ENCODE measurements at places on chromosomes 3 and 15. TPM values are rescaled to one million over a fixed set of nuclear protein-coding genes. Genes with fewer than 3 reads are reported as not detected.

GRCh38 chr15:75045332-75046015 is 22.1 kb downstream of the PPCDC start:
- DNase-seq = no peak
- H3K4me1 ChIP-seq = peaks cover 72% of the 10 kb centered on the region
- H3K27me3 ChIP-seq = no peaks in the 10 kb centered on the region

DNA sequence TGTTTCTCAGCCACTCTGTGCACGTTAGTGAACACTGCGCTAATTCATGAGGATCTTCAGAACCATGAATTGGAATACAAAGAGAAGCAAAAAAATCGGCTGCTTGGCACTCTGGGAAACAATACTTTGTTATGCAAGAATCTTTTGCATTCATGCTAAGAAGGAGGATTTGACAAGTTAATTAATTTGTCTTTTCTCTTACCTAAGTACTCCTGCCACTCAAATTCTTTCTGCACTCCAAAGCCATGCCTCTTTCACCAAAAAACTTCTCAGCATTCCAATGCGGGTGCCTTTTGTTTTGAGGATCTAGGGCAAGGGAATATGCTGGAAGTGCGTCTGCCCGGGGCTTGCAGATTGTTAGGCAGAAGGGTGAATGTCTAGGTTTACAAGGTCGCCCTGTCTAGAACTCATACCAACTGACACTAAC is 11.3 kb upstream of the KAT2B start:
- no peak overlapping the region for H3K27ac ChIP-seq
- no peak for DNase-seq
- no peak overlapping the region for H3K4me3 ChIP-seq
- H3K36me3 ChIP-seq = no peaks in the 10 kb centered on the region

- no peaks in the 10 kb centered on the region for H3K4me1 ChIP-seq
- H3K4me3 ChIP-seq = no peak overlapping the region
- no peaks in the 10 kb centered on the region for H3K36me3 ChIP-seq
Measured at GRCh38 chr15:92780843-92781242, 119.3 kb upstream of the CHD2 start.

- no peaks in the 10 kb centered on the region for H3K4me1 ChIP-seq
- no peak overlapping the region for H3K27ac ChIP-seq
- H3K36me3 ChIP-seq = no peaks in the 10 kb centered on the region
- DNase-seq = no peak
Measured at GRCh38 chr3:147962408-147963164, 553.4 kb downstream of the ZIC1 start.

DNA sequence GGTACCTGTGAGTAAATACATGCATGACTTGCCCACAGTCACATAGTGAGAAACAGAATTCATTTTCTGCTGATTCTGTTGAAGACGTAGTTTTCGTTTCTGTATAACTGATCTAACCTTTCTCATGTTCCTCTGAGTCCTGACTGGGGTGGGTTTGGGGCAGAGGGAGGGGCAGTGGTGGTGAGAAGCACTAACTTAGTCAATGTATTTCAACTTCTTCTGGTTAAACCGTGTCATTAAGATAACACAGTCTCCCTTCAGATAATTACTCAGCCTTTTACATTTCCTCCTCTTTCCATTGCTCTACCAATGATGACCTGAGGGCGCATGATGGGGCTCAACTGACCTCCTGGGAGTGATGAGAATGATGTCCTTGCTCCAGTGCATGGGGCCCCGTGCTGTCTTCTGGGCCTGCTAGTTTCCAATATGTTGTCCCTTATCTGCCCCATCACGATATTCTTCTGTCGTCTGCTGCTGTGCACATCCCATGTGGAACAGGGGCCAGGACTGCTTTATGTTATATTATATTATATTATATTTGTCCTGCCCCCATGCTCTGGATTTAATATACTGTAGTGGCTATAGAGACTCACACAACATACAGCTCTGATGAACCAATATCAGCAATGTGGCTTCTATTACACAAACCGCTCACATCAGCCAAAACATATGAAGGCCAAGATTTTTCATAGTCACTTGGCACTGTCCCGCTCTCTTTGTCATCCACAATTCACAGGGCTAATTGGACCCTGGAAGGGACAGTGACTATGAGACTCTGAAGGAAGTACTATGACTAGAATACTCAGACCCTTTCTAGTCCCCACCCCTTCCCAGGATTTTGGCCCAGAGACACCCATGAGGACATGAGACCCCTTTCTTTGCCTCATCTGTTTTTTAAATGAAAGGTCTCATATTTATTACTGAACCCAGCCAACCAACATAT is 407.1 kb upstream of the MCTP2 start:
- H3K4me3 ChIP-seq = no peak overlapping the region
- no peak for DNase-seq
- no peak overlapping the region for H3K27ac ChIP-seq
- no peaks in the 10 kb centered on the region for H3K36me3 ChIP-seq
- H3K27me3 ChIP-seq = peaks cover 17% of the 10 kb centered on the region
- H3K4me1 ChIP-seq = no peaks in the 10 kb centered on the region

DNA sequence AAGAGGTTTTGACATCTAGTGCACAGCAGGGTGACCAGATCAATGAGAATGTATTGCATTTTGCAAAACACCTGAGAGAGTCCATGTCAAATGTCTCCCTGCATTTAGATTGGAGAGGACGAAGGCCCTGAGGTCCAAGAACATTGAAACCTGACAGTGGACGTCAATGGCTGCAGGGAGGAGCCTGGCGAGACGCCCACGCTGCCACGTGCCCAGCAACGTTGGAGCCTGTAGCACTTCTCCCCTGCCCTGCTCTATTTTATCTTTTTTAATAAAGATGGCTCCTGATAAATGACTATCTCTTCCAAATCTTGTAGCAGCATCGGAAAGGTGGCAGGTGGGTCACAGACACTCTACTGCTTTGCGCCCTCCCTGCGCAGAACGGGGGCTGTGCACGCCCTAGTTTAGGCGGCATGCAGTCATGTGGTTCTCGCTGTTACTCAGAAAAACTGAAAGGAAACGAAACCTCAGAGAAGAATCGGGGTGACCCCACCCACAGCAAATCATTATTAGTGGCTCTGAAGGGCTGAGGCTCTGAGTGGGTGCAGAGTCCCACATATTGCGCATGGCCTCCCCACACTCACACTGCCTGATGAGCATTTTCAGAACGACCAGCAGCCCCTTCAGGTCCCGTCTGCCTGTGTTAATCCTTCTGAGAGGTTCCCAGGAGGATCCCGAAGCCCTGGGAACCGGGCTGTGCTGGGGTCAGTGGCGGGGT is 62.5 kb upstream of the TAMM41 start:
- DNase-seq = no peak
- H3K4me3 ChIP-seq = no peak overlapping the region
- peaks cover 98% of the 10 kb centered on the region for H3K27me3 ChIP-seq
- H3K36me3 ChIP-seq = no peaks in the 10 kb centered on the region
- H3K4me1 ChIP-seq = no peaks in the 10 kb centered on the region

GRCh38 chr3:161217496-161217895 is 3.6 kb upstream of the NMD3 start:
- no peak overlapping the region for H3K27ac ChIP-seq

DNA sequence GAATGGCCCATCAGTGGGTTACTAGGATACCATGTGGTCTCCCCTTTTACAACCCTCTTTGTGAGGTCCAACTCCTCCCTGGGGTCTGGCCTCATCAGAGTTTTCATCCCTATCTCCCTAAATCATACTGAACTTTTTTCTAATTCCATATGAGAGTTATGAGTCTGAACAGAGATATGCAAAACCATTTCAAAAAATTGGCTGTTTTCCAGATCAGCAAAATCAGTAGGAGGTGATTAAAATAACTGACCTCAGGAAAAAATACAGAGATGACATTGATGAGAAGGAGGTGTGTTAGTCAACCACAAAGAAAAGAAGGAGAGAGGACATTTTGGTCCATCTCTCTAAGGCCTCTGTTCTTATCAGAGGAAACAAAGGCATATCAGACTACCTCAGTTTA is 200.8 kb upstream of the CFAP20DC start:
- no peaks in the 10 kb centered on the region for H3K36me3 ChIP-seq
- H3K27ac ChIP-seq = no peak overlapping the region
- no peak overlapping the region for H3K4me3 ChIP-seq
- DNase-seq = no peak
- no peaks in the 10 kb centered on the region for H3K4me1 ChIP-seq
- H3K27me3 ChIP-seq = no peaks in the 10 kb centered on the region

DNA sequence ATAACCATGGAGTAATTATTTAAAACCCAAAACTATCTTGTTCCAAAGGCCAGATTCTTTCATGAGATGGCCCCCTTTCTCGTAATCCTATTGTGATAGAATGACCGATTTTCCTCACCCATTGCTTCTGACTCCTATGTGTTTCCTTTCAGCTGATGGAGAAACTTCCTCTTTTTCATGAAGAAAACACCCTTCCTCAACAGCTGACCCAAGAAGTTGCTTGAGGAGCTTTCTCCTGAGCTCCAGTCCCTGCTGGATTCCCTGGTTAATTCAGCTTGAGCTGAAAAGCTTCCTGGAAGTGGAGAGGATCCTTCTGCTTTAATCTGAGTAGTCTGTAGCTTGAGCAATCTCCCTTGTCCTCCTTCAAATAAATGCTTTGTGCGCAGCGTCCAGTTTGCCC is 75.0 kb downstream of the BFSP2 start:
- H3K27me3 ChIP-seq = no peaks in the 10 kb centered on the region
- no peak overlapping the region for H3K27ac ChIP-seq
- H3K36me3 ChIP-seq = no peaks in the 10 kb centered on the region
- DNase-seq = no peak
- no peak overlapping the region for H3K4me3 ChIP-seq

DNA sequence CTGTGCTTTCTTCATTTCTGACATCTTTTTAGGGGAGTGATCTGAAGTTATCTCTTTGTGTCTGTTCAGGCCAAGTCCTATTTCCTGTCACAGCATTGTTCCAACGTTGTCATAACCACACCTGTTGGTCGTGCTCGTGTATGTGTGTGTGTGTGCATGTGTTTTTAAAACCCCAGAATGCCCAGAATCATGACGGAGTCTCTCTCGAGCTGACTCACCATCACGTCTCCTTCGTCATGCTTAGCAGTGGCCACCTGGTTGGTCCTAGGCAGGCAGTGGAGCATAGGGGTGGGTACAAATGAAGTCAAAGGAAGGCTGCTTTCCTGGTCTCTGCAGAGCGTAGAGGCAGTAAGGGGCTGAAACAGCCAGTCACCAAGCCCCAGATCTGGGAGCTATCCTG is 126.8 kb upstream of the ABHD17C start:
- H3K36me3 ChIP-seq = no peaks in the 10 kb centered on the region
- no peaks in the 10 kb centered on the region for H3K27me3 ChIP-seq
- 0 out of 2 replicates have a peak, but pooled peaks cover 4% of the 10 kb centered on the region for H3K4me1 ChIP-seq
- no peak for DNase-seq
- no peak overlapping the region for H3K27ac ChIP-seq

DNA sequence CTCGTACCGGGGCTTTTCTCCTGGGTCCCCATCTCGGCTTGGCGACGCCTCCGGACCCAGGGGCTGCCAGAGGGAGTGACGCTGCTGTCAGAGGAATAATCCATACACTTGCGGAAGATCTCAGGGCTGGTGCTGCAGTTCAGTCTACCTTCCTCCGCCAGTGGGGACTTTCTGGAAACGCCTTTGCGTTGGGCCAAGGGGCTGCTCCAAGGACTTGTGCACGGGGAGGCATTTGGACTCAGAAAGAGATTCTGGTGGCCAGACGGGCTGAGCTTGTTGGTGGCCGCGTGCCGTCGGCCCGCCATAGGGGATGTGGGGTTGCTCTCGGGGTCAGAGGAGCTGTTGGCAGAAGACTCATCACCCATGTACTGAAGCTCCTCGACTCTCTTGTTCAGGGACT is 21.8 kb downstream of the LARP6 start:
- no peak for DNase-seq
- no peak overlapping the region for H3K27ac ChIP-seq
- H3K36me3 ChIP-seq = 0 out of 2 replicates have a peak, but pooled peaks cover 4% of the 10 kb centered on the region
- H3K27me3 ChIP-seq = no peaks in the 10 kb centered on the region

- DNase-seq = no peak
- H3K36me3 ChIP-seq = no peaks in the 10 kb centered on the region
- H3K27ac ChIP-seq = no peak overlapping the region
- no peaks in the 10 kb centered on the region for H3K27me3 ChIP-seq
- H3K4me3 ChIP-seq = no peak overlapping the region
- H3K4me1 ChIP-seq = no peaks in the 10 kb centered on the region
Measured at GRCh38 chr15:55344206-55344605, 25.2 kb downstream of the PIGB start.

GRCh38 chr3:32816439-32817256 is 1.1 kb upstream of the TRIM71 start:
- H3K27ac ChIP-seq = no peak overlapping the region
- no peaks in the 10 kb centered on the region for H3K4me1 ChIP-seq
- no peaks in the 10 kb centered on the region for H3K27me3 ChIP-seq
- no peak overlapping the region for H3K4me3 ChIP-seq
- H3K36me3 ChIP-seq = no peaks in the 10 kb centered on the region

DNA sequence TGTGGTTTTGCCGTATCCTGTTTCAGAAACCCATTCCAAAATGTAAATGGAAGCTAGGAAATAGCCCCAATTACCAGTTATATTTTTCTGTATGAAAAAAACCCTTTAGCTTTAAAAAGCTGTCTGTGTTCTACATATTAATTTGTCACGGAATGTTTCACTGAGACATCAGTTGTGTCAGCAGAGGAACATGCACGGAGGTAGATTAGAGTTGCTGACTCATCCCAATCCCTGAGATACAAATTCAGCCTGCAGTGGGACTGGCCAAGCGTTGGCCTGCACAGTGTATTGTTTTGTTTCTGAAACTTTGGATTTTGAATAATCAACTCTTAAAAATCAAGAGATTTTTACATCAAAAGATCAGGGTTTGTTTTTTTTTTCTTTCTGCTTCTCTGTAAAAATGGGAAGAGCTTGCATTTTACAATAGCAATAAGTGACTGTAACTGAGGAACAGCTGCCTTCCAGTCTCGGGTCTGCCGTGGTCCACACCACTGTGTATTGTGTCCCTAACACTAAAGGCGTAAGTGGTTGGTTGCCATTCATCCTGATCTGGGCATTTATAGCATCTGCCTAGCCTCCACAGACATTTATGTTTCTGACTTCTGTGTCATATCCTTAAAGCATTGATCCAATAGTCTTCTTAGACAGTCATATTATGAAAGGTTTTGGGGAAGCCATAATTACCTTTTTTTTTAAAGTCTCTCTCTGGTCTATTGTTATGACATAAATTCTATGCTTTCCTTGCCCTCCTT is 218.1 kb downstream of the ADAMTSL3 start:
- H3K27me3 ChIP-seq = no peaks in the 10 kb centered on the region
- H3K27ac ChIP-seq = no peak overlapping the region
- no peak overlapping the region for H3K4me3 ChIP-seq
- H3K4me1 ChIP-seq = no peaks in the 10 kb centered on the region
- H3K36me3 ChIP-seq = no peaks in the 10 kb centered on the region
- no peak for DNase-seq

GNAT1 gene
- 0.48 TPM for total RNA-seq

PRR23C gene
- total RNA-seq = not detected

ZCWPW2 gene
- total RNA-seq = 0.80 TPM

A4GNT gene
- not detected for total RNA-seq

NDN gene
- total RNA-seq = not detected

Data from PC-9 (cell line).